ENCODE measurements at places on chromosomes 3 and 15.

GRCh38 chr3:195767792-195768191, 43.9 kb downstream of the MUC4 start:
- DNase-seq, result no peak

GRCh38 chr3:195542316-195542697, 818 bp downstream of the PPP1R2 start:
- DNase-seq, result no peak

GRCh38 chr3:134030379-134031347, 938 bp upstream of the SLCO2A1 start:
- DNase-seq, result no peak

DNA sequence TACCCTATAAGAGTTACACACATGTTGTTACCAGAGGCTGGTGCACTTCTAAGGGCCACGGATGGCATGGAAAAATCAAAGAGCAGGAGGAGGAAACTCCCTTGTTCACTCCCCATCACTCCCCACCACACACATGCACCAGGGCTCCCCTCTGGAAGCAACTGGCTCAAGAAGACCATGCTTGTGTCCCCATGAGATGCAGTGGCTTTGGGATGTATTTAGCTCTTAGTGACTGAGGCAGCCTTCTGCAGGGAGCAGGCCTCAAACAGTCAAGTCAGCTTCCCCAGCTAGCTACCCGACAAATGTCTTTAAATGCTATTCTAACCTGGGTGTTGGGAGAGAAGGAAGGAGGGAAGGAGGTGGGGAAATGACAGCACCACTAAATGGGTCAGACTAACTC, 32.9 kb upstream of the RAD18 start:
- no peak for DNase-seq

DNA sequence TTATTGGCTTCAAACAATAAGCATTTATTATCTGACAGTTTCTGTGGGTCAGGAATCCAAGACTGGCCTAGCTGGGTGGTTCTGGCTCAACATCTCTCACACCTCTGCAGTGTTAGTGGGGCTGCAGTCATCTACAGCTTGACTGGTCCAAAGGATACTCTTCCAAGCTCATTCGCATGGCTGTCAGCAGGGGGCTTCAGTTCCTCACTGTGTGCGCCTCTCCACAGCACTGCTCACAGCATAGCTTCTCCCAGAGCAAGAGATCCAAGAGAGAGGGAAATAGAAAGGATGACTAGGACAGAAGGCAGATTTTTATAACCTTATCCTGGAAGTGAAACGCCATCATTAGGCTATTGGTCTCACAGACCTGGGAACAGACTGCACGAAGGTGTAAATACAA, 64.2 kb downstream of the MAGI1 start:
- DNase-seq, result no peak

DNA sequence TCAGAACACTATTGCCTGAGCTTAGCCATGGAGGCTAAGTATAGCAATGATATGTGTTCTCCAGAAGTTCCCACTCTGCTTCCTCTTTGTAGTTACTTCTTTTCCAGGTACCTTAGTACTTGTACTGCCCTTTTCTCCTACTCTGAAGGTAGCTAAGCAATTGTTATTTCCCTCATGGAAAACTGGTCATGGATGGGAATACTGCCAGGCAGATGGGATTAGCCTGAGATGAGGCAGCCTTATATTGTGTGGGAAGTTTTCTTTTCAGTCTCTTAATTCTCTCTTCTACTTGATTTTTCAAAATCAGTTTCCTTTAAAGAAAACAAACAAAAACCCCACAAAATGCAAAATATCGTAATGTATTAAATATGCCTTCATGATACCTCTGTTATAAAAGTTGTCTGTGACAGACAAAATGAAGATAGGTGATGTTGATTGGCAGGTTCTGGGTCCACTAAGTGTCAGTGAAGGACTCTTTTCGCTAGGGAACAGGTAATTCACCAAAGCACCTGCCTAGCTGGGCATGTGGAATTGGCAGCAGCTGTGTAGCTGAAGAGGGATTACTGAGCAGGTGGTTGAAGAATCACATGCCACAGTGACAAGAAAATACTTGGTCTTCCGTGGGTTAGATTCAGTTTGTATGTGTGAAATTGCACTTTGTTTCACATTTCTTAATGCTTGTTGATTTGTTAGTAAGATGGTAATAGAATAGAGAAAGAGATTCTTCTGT, 4.1 kb downstream of the ZNF609 start:
- no peak for DNase-seq

- DNase-seq, result no peak
These were observed 21.6 kb downstream of the LINS1 start for GRCh38 chr15:100580414-100580813.

DNA sequence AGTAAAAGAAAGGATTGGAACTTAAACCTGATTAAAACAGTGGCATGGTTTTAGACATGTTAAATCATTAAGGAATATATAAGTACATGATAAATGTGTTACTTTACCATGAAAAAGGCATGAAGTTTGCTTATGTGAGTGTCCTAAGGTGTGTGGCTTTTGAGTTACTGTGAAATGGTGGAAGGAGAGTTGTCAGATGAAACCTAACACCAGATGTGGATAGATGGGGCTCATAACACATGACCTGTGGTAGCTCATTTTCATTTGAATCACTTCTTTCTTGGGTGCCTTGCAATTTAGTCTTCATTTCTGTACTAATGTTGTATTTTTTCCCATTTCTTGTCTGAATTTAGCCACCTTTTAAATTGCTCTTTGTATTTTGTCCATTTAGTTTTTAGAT, 13.0 kb downstream of the MEF2A start:
- no peak for DNase-seq

DNA sequence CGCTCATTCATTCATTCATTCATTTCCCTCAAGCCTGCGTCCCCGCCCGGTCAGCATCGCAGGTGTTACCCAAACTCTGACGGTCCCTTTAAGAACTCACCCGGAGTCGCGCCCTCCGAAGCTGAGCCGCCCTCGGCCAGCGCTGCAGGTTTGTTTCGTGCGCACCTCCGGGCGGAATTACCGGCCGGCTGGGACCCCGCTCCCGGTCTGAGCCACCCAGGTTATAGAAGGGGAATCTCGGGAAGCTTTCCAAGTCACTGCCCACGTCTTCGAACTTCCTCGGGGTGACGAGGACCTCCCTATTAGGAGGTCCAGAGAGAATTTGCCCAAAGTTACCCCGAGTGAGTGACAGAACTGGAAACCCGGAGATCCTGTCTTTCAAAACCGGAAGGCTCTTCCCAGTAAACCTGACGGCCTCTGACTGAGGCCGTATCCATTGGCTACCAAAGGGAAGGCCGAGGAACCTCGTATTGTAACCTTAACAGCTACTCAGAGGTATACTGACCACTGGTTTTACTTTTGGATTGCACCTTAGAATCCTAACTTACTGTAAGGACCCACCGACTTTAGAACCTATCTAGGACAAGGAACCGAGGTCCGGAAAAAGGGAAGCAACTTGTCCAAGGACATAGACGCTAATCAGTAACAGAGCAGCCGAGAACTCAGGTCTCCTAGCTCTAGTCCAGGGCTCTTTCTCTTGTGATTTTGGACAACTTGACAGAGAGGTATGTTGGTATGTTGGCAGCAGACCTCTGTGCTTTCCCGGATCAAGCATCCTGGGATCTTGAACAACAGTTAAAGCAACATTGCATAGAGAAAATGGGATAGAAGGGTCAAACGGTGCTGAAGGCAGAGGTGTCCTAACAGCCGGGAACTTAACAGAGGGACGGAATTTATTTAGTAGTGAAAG, 788 bp upstream of the DLG1 start:
- peak; percentile 25 for DNase-seq

DNA sequence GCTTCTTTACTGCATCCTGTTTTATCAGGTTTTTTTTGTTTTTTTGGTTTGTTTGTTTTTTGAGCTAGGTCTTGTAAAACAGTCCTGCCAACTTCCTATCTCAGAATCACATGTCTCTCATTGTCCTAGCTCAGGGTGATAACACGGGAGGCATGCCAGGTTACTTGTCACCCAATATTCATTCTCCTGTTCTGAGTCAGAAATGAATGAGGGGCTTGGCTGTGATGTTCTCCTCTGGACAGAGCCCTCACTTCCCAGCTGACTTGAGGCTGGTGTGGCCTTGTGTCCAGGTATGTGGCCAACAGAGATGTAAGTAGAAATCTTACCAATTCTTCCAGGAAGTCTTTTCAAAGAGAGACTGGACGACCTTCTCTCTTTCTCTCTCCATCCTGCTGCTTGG, 317.0 kb downstream of the GABRB3 start:
- DNase-seq, result no peak

DNA sequence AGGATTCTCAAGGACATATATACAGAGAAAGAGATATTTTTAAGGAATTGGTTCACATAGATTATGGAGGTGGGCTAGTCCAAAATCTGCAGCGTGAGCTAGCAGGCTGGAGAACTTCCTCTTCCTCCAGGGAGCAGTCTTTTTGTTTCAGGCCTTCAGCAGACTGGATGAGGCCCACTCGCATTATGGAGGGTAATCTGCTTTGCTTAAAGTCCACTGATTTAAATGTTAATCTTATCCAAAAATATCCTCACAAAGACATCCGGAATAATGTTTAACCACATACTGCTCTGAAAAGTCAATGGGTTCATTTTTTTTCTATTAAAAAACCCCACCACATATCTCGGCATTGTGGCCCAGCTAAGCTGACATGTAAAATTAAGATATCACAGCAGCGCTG, 22.2 kb upstream of the NRROS start:
- no peak for DNase-seq

- no peak for DNase-seq
These were observed 23.2 kb downstream of the CYP8B1 start for GRCh38 chr3:42852441-42852840.

DNA sequence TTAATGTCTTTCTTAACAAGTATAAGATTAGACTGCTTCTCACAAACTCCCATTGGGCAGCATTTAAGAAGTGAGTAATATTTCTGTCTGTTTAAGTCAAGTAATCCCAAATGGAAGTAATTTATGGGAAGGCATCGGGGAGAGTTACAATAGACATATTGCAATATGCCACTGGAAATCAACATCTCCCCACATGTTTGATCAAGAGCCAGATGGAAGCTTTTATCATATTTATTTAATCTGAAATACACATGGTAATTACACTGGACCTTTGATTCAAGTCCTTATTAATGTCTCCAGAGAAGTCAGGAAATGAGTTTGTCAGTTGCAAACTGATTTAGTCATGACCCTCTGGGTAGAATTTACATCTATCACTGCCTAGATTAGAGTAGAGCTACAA, 943.8 kb downstream of the VGLL3 start:
- DNase-seq, result no peak

DNA sequence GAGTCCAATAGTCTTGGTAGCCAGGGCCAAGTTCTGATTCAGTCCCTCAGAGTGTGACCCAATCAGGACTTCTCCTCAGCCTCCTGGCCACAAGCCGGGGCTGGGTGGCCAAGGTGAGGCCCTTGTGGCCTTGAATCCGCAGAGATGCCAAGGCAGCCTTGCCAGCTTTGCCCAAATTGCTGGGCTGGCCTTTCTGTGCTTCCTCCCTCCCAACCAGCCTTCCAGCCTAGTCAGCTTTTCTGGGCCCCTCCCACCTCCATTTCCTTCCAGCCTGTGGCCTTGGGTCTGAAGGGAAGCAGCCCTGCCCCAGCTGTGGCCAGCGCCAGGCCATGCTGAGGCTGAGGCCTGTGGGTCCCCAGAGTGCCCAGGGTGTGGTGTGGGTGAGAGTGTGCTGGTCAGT, 34.3 kb upstream of the ANKDD1A start:
- no peak for DNase-seq

- no peak for DNase-seq
These were observed 58.2 kb downstream of the PHLDB2 start for GRCh38 chr3:111917300-111917699.

- DNase-seq, result no peak
These were observed 45.3 kb downstream of the ANXA2 start for GRCh38 chr15:60352525-60352924.

- no peak for DNase-seq
These were observed 218.1 kb downstream of the CLSTN2 start for GRCh38 chr3:140152851-140153639.

DNA sequence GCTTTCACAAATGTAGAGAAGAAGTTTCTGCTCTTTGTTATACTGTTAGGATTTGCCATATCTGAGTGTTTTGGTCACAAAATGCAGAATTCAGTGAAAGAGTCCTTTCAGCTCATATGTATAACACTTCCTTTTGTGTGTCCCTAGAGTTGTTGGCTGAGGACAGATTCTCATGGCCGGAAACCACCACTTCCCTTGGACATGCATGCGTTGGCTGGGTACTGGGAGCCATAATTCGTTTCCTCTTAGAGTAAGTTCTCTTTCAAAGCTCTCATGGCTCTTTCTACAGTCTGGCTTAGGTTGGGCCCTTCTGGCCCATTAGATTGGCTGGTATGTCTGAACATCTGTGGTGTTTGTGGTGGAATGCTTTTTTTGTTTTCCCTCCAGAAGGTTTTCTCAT, 298.5 kb downstream of the DIPK2A start:
- DNase-seq, result no peak

- no peak for DNase-seq
These were observed 28.4 kb downstream of the KAT2B start for GRCh38 chr3:20068512-20069177.

- DNase-seq, result no peak
These were observed 80.8 kb downstream of the FBN1 start for GRCh38 chr15:48564690-48565089.

- DNase-seq, result no peak
These were observed 576 bp upstream of the MB21D2 start for GRCh38 chr3:192918275-192918588.

- no peak for DNase-seq
These were observed 25.5 kb upstream of the TEX55 start for GRCh38 chr3:119120480-119120879.

- no peak for DNase-seq
These were observed 17.9 kb upstream of the FAM81A start for GRCh38 chr15:59420108-59420507.

- DNase-seq, result no peak
These were observed 115.9 kb downstream of the CBLB start for GRCh38 chr3:105752791-105753415.

DNA sequence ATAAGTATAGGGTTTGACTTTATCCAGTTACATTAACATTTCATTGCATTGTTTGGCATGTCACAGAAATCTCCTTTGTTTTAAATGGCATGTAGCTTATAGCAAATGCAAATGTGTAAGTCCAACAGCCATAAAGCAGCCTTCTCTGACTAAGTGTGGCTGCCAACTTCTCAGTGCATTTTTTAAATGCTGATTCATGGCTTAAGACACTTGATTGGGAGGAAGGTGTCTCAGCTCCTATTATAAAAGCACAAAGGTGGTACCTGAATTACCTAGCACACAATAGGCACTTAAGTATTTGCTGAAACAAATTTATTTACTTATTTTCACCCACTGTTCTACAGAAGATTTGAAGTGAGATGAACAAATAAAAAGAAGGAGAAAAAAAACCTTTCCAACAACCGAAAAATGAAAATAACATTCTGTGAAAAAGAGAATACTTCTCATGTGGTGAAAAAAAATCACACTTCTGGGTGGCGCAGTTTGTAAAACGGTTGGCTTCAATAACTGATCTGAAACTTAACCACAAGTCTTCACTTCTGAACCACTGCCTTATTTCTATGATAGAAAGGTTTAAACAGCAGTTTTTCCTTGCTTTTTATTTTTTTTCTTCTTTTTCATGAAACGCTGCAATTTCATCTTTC, 105.5 kb upstream of the ICE2 start:
- DNase-seq, result no peak

- DNase-seq, result no peak
These were observed 71.5 kb downstream of the SLC12A8 start for GRCh38 chr3:125140818-125141595.

Measured in GM18507 (cell line).